Endothelial cell (in vitro differentiated cells): ENCODE measurements at places on chromosomes 13 and 19.

GRCh38 chr19:29837996-29838395, 26.2 kb downstream of the CCNE1 start:
- no peak for DNase-seq

- DNase-seq, result no peak
These were observed 80.3 kb upstream of the KLHL1 start for GRCh38 chr13:70188567-70188966.

DNA sequence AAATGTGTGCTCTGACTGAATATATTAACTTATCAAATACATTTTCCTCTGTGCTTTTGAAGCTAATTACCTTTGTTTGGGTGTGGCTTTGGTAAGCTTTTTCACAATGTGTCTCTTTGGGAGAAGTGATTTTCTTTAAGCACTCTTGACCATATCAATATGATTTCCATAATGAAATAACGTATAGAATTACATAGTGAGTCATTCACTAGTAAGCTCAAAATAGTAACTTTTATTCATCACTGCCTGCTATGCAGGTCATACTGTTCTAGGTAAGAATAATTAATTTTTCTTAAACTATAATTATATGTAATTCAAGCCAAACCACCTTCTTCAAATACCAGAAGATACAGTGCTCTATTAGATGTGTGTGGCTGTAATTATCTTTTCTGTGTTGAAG, 480.7 kb downstream of the MYO16 start:
- no peak for DNase-seq

DNA sequence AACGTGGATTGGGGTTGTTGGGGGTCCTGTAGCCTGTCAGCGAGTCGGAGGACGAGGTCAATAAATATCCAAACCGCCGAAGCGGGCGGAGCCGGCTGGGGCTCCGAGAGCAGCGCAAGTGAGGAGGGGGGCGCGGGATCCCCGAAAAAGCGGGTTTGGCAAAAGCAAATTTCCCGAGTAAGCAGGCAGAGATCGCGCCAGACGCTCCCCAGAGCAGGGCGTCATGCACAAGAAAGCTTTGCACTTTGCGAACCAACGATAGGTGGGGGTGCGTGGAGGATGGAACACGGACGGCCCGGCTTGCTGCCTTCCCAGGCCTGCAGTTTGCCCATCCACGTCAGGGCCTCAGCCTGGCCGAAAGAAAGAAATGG, 754 bp upstream of the SIX5 start:
- no peak for DNase-seq

DNA sequence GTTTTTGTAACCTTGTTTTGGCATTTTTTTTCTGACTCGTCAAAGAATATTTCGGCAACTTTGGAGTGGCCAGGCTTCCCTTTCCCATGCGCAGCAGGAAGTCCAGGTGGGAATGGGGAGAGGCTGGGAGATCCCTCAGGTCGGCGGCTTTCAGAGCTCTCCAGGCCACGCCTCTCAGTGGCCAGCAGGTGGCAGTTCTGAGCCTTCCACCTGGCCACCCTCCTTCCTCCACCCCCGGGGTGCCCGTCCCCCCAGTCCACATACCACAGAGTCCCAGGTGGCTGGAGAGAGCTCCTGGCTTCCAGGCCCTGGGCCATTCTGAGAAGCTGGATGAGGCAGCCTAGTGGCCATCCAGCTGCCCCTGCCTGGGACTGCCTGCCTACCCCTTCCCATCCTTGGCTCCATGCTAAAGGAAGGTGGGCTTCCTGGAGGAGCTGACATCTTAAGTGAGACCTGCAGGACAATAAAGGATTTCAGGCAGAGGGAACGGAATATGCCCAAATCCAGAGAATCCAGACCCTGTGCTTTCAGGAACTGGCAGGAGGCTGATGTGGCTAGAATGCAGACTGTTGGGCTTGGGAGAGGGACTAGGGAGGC, 46.3 kb downstream of the CCNE1 start:
- DNase-seq, result no peak

GRCh38 chr19:1843646-1844394, 4.5 kb downstream of the REXO1 start:
- no peak for DNase-seq

DNA sequence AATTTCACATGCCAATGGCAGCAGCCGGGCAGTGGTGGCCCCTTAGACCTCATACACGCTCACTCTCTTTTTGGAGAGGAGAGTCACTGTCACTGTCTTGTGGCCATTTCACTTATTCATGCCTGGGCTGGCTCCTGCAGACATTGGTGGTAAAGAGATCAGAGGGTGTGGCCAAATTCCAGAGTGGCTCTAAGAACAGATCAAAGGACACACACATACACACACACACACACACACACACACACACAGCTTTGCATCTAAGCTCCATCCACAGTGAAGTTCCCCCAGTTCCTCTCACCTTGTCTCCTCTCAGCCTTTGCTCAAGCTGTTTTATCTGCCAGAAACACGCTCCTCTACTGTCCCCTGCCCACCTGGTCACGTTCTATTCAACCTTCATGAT, 46.5 kb upstream of the KPNA3 start:
- no peak for DNase-seq

- peak; percentile 99 for DNase-seq
These were observed 6.5 kb upstream of the CNFN start for GRCh38 chr19:42396381-42397262.

DNA sequence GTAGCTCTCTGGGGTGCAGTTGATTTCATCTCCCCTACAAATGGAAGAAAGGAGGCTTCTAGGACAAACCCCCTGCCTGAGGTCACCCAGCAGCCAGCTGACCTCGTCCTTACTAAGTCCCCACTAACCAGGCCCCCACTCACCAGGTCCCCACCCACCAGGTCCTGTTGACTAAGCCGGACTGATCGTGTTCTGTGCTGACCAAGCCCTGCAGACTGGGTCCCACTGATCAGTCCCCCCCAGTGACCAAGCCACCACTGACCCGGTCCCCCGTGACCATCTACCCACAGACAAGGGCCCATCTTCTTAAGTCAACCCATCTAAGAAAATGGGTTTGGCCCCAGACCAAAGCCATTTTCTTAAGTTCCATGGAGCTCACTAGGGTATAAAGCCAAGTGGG, 36.8 kb upstream of the TPM4 start:
- no peak for DNase-seq

- no peak for DNase-seq
These were observed 10.4 kb upstream of the RASA3 start for GRCh38 chr13:114142640-114143490.

- no peak for DNase-seq
These were observed 3.8 kb downstream of the KDM4B start for GRCh38 chr19:4972509-4973230.

GRCh38 chr13:60028021-60028420, 135.7 kb downstream of the DIAPH3 start:
- no peak for DNase-seq

DNA sequence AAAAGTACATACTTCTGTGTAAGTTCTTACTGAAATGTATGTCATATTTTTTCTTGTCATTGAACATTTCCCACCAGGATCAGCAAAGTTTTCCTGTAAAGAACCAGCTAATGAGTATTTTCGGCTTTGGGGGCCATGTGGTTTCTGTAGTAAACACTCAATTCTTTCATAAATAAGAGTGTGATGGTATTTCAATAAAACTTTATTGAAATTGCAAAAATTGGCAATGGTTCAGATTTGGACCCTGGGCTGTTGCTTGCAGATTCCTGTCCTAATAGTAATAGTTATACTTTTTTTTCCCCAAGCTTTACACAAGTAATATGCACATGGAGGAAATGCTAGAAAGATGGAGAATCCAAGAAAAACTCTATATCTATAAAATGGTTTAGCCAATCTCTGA, 83.7 kb downstream of the ZNF536 start:
- no peak for DNase-seq

- peak; percentile 46 for DNase-seq
These were observed 8.0 kb downstream of the NAPSA start for GRCh38 chr19:50357178-50358100.

- no peak for DNase-seq
These were observed 1129.3 kb downstream of the SLITRK5 start for GRCh38 chr13:88800505-88800904.

- no peak for DNase-seq
These were observed 149.0 kb downstream of the HS6ST3 start for GRCh38 chr13:96238861-96239260.

DNA sequence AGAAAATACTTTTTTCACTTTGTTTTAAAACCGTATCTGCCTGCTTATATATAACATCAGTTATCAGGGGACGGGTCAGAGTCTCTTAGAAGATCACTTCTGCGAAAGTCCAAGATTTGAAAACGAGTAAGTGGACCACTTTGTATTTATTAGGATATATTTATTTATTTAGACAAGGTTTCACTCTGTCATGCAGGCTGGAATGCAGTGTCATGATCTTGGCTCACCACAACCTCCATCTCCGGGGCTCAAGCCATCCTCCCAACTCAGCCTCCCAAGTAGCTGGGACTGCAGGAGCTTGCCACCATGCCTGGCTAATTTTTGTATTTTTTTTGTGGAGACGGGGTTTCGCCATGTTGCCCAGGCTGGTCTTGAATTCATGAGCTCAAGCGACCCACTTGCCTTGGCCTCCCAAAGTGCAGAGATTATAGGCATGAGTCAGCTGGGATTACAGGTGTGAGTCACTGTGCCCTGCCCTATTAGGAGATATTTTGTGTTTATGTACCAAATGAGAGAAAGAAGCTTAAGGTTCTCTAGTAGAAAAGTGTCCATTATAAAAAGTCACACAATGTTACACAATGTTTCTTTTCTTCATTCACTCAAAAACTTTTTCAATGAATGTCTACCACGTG, 39.5 kb downstream of the RASL11A start:
- DNase-seq, result no peak

- peak; percentile 46 for DNase-seq
These were observed 16.6 kb downstream of the SIGLEC8 start for GRCh38 chr19:51441410-51442390.

GRCh38 chr13:49927755-49928154, 8.4 kb downstream of the SPRYD7 start:
- no peak for DNase-seq

DNA sequence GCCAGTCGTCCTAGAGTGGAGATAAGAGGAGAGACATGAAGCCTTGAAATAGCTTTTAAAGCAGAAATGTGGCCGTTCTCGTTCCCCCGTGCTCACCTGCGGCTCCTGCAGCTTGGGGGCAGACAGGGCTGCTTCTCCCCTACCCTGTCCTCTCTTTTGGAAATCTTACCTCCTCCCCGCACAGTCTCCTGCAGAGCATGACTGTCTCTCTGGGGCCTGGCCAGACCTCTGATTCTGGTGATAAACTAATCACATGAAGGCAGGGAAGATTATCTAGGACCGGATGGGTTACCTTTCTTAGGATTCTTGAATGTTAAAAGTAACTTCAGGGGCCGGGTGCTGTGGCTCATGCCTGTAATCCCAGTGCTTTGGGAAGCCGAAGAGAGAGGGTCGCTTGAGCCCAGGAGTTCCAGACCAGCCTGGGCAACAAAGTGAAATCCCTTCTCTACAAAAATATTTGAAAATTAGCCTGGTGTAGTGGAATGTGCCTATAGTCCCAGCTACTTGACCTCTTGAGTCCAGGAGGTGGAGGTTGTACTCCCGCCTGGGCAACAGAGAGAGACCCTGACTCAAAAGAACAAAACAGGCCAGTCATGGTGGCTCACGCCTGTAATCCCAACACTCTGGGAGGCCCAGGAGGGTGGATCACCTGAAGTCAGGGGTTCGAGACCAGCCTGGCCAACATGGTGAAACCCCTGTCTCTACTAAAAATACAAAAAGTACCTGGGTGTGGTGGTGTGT, 8.1 kb downstream of the CEBPA start:
- no peak for DNase-seq

DNA sequence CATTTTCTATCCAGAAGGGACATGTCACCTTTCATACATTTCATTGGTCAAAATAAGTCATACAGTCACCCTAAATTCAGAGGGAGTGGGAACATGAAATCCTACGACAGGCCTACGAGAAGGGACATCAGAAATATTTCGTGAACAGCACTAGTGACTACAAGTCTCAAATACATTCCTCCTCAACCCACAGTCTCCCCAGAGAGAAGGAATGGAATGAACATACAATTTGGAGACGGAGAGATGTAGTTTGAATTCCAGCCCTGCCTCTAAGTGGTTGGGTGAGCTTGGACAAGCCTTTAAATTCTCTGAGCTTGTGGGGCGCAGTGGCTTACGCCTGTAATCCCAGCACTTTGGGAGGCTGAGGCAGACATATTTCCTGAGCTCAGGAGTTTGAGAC, 9.9 kb downstream of the SERTM1 start:
- DNase-seq, result no peak

GRCh38 chr19:16569609-16570320, 2.5 kb downstream of the SLC35E1 start:
- no peak for DNase-seq

DNA sequence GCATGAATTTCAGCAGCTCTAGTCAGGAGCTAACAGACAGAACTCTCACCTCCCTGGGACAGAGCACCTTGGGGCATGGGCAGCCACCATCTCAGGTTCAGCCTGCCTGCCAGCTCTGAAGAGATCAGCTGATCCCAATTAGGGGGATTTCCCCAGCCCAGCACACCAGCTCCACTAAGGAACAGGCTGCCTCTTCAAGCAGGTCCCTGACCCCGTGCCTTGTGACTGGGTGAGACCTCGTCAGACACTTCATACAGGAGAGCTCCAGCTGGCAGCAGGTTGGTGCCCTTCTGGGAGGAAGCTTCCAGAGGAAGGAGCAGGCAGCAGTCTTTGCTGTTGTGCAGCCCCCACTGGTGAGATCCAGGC, 84.5 kb upstream of the UFM1 start:
- DNase-seq, result no peak

- no peak for DNase-seq
These were observed 22.0 kb downstream of the GPX4 start for GRCh38 chr19:1125601-1126467.

GRCh38 chr13:60720590-60720989, 323.6 kb downstream of the TDRD3 start:
- DNase-seq, result no peak

- DNase-seq, result peak; percentile 43
These were observed at the start of gene ANKLE1 for GRCh38 chr19:17281391-17282304. Gene ANKLE1, plus strand, starts transcription at chr19:17281901. Its CDS starts 20 bp downstream, at chr19:17281921.

GRCh38 chr19:869245-870177, 10.0 kb downstream of the CFD start:
- DNase-seq, result no peak
